ENCODE measurements at places on chromosomes 7 and 10.

- DNase-seq = no peak
These were observed 39.6 kb upstream of the KLHL7 start for GRCh38 chr7:23065974-23066373.

GRCh38 chr10:1158066-1158465 lies 101.9 kb downstream of the WDR37 start:
- no peak for DNase-seq

GRCh38 chr10:71536332-71536731 lies 139.6 kb downstream of the CDH23 start:
- no peak for DNase-seq

- no peak for DNase-seq
These were observed 146.1 kb upstream of the FRMD4A start for GRCh38 chr10:14476641-14477407.

DNA sequence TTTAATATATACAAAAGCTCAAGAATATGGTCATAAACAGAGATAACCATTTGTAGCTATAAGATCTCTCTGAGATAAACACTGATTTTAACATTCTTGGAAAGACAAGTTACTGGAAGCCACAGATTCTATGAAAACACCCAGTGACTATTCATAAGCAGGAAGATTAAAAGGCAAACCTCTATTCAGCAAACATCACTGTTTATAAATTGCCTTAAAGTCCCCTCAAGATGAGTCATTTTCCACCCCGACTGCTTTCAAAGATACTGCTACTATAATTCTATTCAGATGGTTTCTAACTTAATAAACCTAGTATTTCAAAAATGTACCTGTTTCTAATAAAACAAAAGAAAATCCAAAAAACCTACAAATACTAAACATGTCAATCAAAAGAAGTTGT lies 21.0 kb downstream of the TM9SF3 start:
- no peak for DNase-seq

DNA sequence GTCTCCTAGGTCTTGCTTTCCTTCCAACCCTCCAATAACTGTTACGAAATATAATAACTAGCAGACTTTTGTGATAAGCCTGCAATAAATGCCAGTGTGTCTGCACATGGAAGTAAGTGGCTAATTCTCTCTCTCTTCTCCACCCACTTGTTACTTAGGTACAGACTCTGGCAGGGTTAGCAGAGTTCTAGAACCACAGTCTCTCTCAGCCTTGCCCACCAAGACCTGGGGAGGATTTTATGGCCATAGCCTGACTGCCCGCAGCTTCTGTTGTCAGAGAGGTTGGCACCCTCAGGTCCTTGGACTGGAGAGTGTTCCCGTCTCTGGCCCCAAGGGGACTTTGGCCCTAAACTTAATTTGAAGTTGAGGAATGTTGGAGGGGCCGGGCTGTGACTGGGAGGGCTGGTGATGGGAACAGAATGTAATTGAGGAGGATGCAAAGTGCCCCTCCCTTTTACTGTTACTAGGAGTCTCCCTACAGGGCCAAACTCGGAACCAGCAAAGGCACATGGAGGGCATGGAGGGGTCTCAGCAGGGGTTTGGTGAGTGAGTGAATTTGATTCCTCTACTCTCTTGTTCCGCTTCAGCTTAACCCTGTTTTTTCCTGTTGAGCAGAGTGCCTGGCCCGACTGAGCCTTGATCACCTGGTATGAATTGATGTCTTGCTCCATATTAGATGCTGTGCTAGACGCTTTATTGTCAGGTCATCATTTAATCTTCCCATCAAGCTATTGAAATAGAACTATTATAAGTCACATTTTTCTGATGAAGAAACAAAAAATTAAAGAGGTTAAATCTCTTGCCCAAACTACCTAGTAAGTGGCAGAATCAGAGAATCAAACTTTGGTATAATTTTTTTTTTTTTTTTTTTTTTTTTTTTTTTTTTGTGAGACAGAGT lies 37.0 kb upstream of the LCOR start:
- DNase-seq = no peak

DNA sequence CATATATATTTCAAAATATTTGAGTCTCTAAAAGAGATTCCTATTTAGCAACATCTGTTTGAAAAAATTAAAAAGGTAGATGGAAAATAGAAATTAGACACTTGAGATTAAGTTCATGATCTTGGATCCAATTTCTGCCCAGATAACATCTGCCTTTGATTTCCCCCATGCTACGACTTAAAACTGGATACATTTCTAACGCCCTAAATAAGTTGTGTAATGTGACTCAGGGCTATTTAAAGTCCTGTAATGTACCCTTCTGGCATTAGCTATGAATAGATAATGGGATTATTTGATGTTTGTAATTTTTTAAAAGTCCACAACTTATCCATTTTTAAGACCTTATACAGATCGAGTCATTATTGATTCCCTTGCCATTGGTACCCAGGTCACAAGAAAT lies 23.4 kb downstream of the CFAP43 start:
- DNase-seq = no peak

DNA sequence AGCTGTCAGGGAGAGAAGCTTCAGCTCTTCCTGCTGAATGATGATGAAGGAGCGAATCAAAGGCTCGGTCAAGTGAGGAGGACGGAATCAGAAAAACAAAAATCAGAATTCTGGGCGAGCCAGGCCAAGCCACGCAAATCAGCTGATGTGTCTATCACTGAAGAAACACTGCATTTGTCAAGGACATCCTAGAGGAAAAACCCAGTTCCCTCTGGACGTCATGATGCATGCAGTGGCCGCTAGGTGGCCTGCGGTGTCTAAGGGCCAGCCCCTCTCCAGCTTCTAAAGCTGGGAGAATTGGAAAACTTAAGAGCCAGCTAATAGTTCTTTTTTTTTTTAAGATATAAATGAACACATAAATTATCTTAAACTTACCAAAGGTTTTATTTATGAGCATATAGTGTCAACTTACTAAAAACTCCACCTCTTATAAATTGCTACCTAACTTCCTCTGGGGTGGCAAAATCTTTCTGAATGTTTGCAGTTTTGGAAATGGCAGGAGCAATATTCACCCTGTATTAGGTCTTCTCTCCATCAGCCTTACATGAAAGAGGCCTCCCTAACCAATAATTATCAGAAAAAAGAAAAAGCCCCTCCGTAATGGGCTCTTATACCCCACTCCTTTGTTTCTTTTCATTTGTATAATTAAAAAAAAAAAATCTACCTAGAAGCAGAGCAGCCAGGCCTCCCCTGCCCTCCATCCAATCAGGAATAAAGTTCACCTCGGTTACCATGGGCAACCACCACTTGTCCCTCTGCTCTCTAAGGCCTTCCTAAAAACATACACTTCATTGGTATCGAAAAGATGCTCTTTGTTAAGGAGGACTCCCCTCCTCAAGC lies 186.8 kb downstream of the USP6NL start:
- DNase-seq = no peak

GRCh38 chr10:23173214-23174073 lies 18.7 kb upstream of the PTF1A start:
- no peak for DNase-seq

- DNase-seq = no peak
These were observed 235.5 kb downstream of the SEMA3E start for GRCh38 chr7:83413424-83413823.

GRCh38 chr10:28812384-28813372 lies 135.4 kb downstream of the BAMBI start:
- no peak for DNase-seq

GRCh38 chr7:92749327-92749755 lies 87.0 kb downstream of the CDK6 start:
- DNase-seq = no peak
